ENCODE measurements at places on chromosomes 16 and 17. TPM values are rescaled to one million over a fixed set of nuclear protein-coding genes. Genes with fewer than 3 reads are reported as not detected.

The STX1B gene
- 0.61 TPM for total RNA-seq

The PLEKHM1 gene
- total RNA-seq = 24.5 TPM

The SLFN11 gene
- 4.7 TPM for total RNA-seq

The TGFB1I1 gene
- 19.7 TPM for total RNA-seq

The RNF222 gene
- 0.07 TPM for total RNA-seq

The RBBP6 gene
- 27.4 TPM for total RNA-seq

The C16orf46 gene
- total RNA-seq = 0.24 TPM

The P2RX5 gene
- total RNA-seq = 0.14 TPM

The TMC8 gene
- 0.11 TPM for total RNA-seq

The SLC9A5 gene
- total RNA-seq = 2.1 TPM

The DLX4 gene
- total RNA-seq = 0.14 TPM

The TMEM204 gene
- 4.1 TPM for total RNA-seq

The KRTAP1-5 gene
- not detected for total RNA-seq

The DHODH gene
- 9.2 TPM for total RNA-seq

The ANKRD40CL gene
- not detected for total RNA-seq

The CCDC92B gene
- 0.07 TPM for total RNA-seq

The NLRC3 gene
- not detected for total RNA-seq

The NUP93 gene
- total RNA-seq = 171 TPM

The DNAJA3 gene
- 62.4 TPM for total RNA-seq

The CDH1 gene
- total RNA-seq = 216 TPM

The NPIPA8 gene
- total RNA-seq = 8.4 TPM
